ENCODE measurements at places on chromosomes 13 and 19.

DNA sequence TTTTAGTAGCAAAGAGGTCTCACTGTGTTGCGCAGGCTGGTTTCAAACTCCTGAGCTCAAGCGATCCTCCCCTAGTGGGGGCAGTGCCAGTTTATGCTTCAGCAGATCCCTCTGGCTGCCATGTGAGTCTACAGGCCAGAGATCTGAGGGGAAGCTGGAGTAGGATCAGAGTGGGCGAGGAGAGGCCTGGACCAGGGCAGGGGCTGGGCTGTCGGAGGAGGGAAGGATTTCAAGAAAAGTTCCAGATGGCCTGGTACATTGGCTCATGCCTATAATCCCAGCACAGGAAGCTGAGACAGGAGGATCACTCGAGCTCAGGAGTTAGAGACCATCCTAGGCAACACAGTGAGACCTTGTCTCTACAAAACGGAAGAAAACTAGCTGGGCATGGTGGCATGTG, 9.8 kb downstream of the DHX34 start:
- H3K27me3 ChIP-seq: no peaks in the 10 kb centered on the region
- no peak overlapping the region for H3K27ac ChIP-seq
- H3K4me1 ChIP-seq: peaks cover 5% of the 10 kb centered on the region
- no peak for DNase-seq

DNA sequence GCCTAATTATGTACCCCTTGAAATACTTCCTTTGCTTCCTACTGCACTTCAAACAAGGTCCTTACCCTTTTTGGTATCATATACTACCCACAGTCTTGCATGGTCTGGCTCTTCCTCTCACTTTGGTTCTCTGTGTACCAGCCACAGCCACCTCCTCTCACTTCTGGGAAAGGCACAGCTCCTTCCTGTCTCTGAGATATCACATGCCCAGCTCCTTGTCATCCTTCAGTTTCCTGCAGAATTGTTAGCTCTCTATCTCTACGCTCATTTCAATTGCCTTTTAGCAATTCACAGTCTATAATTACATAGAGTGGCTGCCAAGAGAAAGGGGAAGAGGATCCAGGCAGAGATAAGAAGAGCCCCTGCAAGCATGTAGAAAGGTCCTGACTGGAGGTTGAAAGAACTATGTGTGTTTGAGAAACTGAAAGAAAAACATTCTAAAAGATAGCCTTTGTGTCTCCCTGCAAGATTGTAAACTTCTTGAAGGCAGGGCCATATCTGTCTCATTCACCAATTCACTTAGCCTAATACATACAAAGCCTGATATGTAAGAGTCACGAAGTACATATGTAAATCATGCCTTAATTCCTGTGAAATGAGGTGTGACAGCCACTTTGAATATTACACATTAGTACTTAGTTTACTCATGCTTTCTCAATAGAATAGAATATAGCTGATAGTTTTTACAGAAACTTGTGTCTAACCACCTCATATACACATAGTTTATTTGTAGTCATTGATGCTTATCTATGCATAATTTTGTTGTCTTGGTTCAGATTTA, 933.1 kb downstream of the DIAPH3 start:
- H3K4me1 ChIP-seq: no peaks in the 10 kb centered on the region
- no peak for DNase-seq
- H3K27me3 ChIP-seq: no peaks in the 10 kb centered on the region
- no peak overlapping the region for H3K4me3 ChIP-seq

DNA sequence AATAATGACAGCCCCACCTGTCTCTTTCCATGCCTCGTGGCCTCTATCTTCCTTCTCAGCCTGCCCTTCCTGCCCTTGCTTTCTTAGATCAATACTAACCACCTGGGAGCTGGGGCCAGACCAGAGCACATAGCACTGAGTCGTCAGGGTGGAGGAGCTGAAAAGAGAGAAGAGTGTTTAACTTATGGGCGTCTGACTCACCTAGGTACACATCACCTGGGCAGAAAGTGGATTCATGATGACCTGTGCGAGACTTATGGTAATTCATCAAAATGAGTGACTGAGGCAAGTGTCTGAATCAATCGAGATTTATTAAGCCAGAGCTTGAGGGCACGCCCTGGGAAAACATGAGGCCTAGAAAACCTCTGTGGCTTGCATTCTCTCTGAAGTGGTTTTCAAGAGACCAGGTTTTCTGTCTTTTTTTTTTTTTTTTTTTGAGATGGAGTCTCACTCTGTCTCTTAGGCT, 19.2 kb downstream of the CEACAM6 start:
- H3K4me3 ChIP-seq: no peak overlapping the region
- peak; percentile 18 for DNase-seq
- peaks cover 27% of the 10 kb centered on the region for H3K27me3 ChIP-seq
- H3K36me3 ChIP-seq: no peaks in the 10 kb centered on the region

- no peaks in the 10 kb centered on the region for H3K27me3 ChIP-seq
- no peaks in the 10 kb centered on the region for H3K4me1 ChIP-seq
- no peak for DNase-seq
- H3K4me3 ChIP-seq: no peak overlapping the region
- no peak overlapping the region for H3K27ac ChIP-seq
These were observed 1596.6 kb downstream of the SLITRK5 start for GRCh38 chr13:89267734-89268133.

DNA sequence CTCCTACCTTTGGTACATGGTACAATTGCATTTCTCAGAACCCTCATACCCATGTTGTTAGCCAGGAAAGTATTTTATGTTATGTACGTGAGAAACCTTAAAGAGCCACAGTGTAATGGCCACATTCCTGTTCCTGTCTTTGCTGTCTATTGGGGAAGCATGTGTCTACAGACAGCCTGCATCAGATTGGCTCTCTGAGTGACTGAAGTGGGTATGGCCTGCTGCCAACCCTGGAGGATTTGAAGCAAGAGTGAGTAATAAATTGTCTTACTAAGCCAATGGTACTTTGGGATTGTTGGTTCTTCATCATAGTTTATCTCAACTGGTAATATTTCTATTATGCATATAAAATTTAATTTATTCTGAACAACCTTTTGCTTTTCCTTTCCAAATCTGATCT, 574.1 kb downstream of the LMO7 start:
- H3K36me3 ChIP-seq: no peaks in the 10 kb centered on the region
- no peak for DNase-seq
- H3K27me3 ChIP-seq: no peaks in the 10 kb centered on the region
- no peak overlapping the region for H3K27ac ChIP-seq
- H3K4me3 ChIP-seq: no peak overlapping the region

GRCh38 chr13:42101821-42102585, 53.6 kb downstream of the DGKH start:
- DNase-seq: no peak
- H3K4me3 ChIP-seq: no peak overlapping the region
- H3K36me3 ChIP-seq: no peaks in the 10 kb centered on the region
- H3K27ac ChIP-seq: no peak overlapping the region
- H3K27me3 ChIP-seq: no peaks in the 10 kb centered on the region
- H3K4me1 ChIP-seq: no peaks in the 10 kb centered on the region

GRCh38 chr19:811506-812048, 10.2 kb downstream of the PLPPR3 start:
- H3K27me3 ChIP-seq: no peaks in the 10 kb centered on the region
- H3K4me3 ChIP-seq: no peak overlapping the region
- peaks cover 57% of the 10 kb centered on the region for H3K36me3 ChIP-seq
- no peak for DNase-seq

DNA sequence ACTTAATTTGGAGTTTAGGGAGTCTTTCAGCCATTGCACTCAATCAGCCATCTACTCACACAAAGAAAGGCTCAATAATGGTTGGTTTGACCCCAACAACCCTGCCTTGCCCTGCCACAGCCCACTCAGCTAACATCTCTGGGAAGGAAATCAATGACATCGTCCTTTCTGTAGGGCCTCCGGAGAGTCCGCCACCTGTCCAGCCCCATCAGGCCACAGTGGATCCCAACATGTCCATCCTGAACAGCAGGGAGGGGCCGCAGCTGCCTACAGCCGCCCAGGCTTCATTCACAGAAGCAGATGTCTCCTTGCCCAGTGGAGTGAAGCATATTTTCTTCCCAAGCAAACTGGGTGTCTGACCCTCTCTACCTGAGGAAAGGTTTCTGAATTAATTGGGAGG, 4.2 kb upstream of the CDX2 start:
- no peaks in the 10 kb centered on the region for H3K36me3 ChIP-seq
- H3K4me3 ChIP-seq: no peak overlapping the region
- peaks cover 63% of the 10 kb centered on the region for H3K27me3 ChIP-seq
- H3K27ac ChIP-seq: no peak overlapping the region
- H3K4me1 ChIP-seq: peaks cover 8% of the 10 kb centered on the region
- no peak for DNase-seq

- DNase-seq: no peak
- H3K4me3 ChIP-seq: no peak overlapping the region
- no peak overlapping the region for H3K27ac ChIP-seq
- H3K27me3 ChIP-seq: no peaks in the 10 kb centered on the region
- peaks cover 19% of the 10 kb centered on the region for H3K4me1 ChIP-seq
These were observed 9.5 kb downstream of the IL4I1 start for GRCh38 chr19:49887037-49887664.

- no peaks in the 10 kb centered on the region for H3K4me1 ChIP-seq
- no peak for DNase-seq
- H3K36me3 ChIP-seq: peaks cover 5% of the 10 kb centered on the region
These were observed 30.3 kb downstream of the LAMP1 start for GRCh38 chr13:113327391-113327765.

DNA sequence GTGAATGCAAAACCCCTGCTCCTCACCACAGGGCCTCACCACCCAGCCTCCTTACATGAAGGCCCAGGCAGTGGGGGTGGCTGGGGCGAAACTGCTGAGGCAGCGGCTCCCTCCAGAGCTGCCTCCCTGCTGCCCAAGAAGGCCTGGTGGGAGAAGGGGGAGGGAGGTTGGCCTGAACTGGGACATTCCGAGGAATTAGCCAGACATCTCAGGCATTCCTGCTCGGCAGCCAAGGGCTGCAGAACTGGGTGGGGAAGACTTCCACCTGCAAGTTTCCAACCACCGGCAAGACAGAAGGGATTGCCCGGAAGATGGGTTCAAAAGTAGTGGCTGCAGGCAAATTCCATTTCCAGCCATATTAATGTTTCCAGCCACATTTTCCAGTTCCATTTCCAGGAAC, 2.3 kb upstream of the PSPN start:
- DNase-seq: no peak
- no peaks in the 10 kb centered on the region for H3K27me3 ChIP-seq
- no peak overlapping the region for H3K27ac ChIP-seq
- no peak overlapping the region for H3K4me3 ChIP-seq
- peaks cover 44% of the 10 kb centered on the region for H3K36me3 ChIP-seq
- H3K4me1 ChIP-seq: peaks cover 13% of the 10 kb centered on the region

- peak overlapping the region; percentile 52 for H3K4me3 ChIP-seq
- peak overlapping the region; percentile 82 for H3K27ac ChIP-seq
- H3K27me3 ChIP-seq: peaks cover 6% of the 10 kb centered on the region
- DNase-seq: no peak
These were observed 5.1 kb downstream of the FSTL3 start for GRCh38 chr19:681029-682019.

DNA sequence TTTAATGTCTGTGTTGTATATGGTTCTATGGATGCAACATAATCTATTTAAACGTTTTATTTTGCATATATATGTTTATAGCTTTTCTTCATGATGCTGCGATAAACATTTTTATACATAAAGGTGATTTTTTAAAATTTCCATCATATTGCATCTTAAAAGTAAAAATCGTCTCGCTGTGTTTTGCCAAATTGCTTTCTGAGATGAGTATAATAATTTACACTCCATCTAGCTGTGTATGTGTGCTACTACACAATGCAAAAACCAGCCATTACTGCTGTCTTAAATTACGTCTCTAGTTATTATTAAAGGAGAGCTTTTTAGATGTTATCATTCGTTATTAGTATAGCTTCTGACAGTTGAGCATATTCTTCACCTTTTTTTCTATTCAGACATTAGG, 37.2 kb downstream of the METTL21C start:
- peaks cover 64% of the 10 kb centered on the region for H3K36me3 ChIP-seq
- H3K27ac ChIP-seq: no peak overlapping the region
- no peaks in the 10 kb centered on the region for H3K27me3 ChIP-seq
- DNase-seq: no peak
- H3K4me1 ChIP-seq: no peaks in the 10 kb centered on the region
- H3K4me3 ChIP-seq: no peak overlapping the region

GRCh38 chr19:55930996-55931515, 1.1 kb downstream of the NLRP13 start:
- no peaks in the 10 kb centered on the region for H3K36me3 ChIP-seq
- H3K27me3 ChIP-seq: no peaks in the 10 kb centered on the region
- no peak for DNase-seq
- no peaks in the 10 kb centered on the region for H3K4me1 ChIP-seq
- no peak overlapping the region for H3K27ac ChIP-seq

DNA sequence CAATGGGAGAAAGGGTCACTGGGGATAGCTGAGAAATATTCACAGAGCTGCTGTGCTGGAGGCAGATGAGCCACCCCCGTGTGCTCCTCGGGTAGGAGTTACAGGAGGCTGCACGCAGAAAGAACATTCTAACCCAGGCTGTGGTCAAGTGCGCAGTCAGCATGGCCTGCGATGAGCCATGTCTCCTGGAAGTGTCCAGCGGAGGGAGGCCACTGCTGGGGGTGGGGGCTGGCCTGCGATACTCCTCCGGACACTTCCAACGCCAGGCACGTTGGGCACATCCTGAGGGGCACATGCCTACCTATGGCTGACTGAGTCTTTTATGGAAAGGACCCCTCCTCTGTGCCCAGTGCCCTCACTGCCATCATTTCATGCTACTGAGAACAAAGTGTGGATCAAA, 55.9 kb downstream of the RAB20 start:
- H3K36me3 ChIP-seq: no peaks in the 10 kb centered on the region
- H3K27ac ChIP-seq: no peak overlapping the region
- H3K27me3 ChIP-seq: no peaks in the 10 kb centered on the region
- DNase-seq: no peak
- peaks cover 5% of the 10 kb centered on the region for H3K4me1 ChIP-seq

DNA sequence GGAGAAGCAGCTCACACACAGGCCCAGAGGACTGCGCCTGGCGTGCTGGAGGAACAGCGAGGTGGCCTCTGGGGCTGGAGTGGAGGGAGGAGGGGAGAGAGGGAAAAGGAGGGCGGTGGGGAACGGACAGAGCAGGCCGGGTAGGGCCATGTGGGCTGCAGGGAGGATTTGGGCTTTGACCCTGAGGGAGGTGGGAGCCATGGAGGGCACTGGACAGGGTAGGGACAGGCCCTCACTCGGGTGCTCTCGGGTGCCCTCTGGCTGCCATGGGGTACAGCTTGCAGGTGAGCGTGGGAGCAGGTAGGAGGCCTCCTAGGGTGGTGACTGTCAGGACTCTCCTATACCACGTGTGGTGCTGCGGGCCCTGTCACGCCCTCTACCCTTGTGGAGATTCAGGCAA, 22.8 kb downstream of the PLIN4 start:
- no peaks in the 10 kb centered on the region for H3K27me3 ChIP-seq
- H3K4me3 ChIP-seq: no peak overlapping the region
- H3K27ac ChIP-seq: no peak overlapping the region
- H3K36me3 ChIP-seq: peaks cover 65% of the 10 kb centered on the region
- H3K4me1 ChIP-seq: no peaks in the 10 kb centered on the region
- no peak for DNase-seq

DNA sequence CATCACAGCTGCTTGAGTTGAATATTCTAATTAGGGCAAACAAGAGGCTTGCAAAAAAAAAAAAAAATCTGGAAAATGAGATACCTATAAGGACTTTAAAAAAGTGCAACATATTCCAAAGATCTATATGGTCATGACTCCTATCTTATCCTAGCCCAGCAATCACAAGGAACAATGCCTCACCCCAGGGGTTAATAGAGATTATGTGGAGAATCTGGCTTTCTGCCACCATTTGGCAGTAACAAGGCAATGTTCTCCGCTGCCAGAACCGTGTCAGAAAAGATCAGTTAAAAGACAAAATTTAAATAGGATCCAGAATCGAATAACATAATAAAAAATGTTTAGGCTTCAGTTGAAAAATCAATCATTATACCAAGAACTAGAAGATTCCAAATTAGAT, 1643.2 kb upstream of the PRR20A start:
- DNase-seq: no peak
- H3K4me3 ChIP-seq: no peak overlapping the region
- no peaks in the 10 kb centered on the region for H3K27me3 ChIP-seq
- no peak overlapping the region for H3K27ac ChIP-seq
- no peaks in the 10 kb centered on the region for H3K36me3 ChIP-seq
